ENCODE measurements at places on chromosomes 6 and 20.

DNA sequence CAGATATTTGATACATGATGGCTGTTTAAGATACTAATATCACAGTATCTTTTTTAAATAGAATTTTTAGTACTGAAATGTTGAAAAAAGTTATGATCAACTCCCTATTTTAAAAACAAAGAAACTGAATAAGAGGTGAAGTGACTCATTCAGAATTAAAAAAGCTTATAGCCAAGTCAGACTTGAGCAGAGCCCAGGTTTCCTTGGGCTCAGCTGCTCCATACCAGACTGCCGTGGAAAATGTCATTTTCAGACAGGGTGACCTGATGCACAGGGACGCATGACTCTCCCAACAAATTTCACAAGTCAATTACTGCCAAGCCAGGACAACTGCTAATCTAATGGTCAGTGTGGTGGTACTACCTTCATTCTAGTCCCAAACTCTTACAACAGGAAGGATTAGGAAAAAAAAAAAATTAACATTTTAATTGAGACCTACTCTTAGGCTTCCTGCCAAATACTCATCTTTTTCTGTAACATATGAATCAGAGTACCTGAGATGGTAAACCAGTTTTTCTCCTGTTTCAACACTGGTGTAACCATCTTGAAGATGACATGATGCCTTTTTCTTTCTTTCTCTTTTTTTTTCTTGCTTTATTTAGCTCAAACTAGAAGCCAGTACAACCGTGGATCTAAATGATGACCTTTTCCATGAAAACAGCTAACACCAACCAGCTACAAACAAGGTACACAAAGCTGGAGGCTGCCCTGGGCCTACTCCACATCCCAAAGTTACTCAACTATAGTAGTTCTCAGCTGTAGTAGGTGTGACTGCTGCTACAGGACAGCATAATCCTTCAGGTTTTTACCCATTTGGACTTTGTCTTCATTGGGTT, 30.5 kb downstream of the SLC22A23 start:
- DNase-seq = no peak

DNA sequence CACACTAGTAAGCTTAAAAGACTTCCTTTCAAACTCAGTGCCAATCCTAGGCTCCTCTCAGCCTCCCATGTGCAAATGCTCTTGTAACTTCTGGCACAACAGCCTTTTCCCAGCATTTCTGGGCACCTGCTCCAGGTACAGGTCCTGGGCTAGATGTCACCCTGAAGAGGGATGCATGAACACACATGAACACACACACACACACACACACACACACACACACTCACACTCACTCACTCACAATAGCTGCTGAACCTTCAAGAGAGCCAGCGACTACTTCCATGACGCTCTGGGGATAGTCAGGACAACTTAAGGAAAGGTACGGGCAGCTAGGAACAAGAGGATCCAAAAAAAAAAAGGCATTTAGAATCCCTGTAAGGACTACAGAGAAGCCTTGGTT, 122.8 kb downstream of the INSM1 start:
- no peak for DNase-seq

DNA sequence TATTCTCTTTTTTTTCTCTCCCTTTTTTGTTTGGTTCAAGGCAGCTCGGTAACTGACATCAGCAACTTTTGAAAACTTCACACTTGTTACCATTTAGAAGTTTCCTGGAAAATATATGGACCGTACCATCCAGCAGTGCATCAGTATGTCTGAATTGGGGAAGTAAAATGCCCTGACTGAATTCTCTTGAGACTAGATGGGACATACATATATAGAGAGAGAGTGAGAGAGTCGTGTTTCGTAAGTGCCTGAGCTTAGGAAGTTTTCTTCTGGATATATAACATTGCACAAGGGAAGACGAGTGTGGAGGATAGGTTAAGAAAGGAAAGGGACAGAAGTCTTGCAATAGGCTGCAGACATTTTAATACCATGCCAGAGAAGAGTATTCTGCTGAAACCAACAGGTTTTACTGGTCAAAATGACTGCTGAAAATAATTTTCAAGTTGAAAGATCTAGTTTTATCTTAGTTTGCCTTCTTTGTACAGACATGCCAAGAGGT, 10.6 kb downstream of the HEY2 start:
- no peak for DNase-seq

DNA sequence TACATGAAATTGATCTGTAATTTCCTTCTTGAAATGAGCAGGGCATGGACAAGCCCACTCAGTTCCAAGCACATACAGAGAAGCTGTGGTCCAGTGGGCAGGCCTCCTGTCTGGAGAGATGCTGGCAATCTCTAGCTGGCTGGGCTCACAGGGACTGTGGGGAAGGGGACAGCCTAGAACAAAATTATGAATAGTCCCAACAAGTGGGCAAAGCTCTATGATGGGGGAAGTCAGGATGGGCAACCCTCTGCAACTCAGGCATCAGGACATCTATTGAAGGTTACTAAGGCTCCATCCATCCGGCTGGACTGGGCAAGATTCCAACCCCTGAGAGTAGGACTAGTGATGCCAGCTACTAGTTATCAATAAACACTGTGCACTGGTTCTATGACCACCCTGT, 40.9 kb downstream of the TRERF1 start:
- DNase-seq = no peak

Data from cerebellar cortex (tissue), 1 donor.